ENCODE measurements at places on chromosomes 13 and 19.

DNA sequence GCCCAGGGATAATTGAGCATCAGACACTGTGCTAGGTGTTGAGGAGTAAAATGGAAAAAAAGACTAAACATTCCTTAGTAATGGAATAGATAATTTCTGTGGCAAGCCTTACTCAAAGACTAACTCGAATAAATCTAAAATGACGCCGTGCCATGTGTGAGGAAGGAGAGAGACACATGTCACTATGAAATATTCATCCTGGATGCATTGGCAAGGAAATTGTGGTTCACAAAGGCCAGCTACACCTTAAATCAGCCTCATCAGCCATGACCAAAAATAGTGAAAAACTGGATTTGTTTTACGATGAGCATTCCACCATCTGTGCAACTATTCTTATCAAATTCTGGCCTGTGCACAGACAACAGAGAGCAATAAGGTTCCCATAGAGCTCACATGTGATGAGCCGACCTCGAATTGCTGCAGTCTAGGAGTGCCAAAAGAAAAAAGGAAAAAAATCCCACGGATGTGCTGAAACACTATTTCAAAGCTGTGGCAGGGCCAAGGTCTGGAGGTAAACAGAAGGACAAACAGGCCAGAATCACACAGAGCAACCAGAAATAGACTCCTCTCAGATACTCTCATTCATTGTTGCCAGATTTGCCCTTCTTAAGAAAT lies 505.7 kb downstream of the EFNB2 start:
- no peak for DNase-seq

- no peak for DNase-seq
These were observed 200.2 kb upstream of the ZNF536 start for GRCh38 chr19:30171795-30172612.

- DNase-seq = no peak
These were observed 197.2 kb upstream of the CSNK1A1L start for GRCh38 chr13:37302686-37303085.

DNA sequence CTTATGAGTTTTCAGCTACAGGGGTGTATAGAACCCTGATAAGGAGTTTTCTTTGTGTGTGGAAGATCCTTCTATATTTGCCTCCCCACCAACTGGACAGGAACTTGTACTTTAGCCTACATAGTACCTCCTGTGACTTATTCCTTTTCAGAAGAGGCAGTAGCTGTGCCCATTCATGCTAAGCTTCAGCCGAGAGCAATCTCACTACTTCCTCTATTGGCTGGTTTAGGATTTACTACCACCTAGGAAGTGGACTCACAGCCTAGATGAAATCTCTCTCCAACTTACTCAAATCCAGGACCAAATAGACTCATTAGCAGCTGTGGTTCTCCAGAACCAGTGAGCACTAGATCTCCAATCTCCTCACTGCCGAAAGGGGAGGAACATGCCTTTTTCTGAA lies 2.3 kb upstream of the REX1BD start:
- DNase-seq = no peak

- no peak for DNase-seq
These were observed 100.2 kb downstream of the TEX26 start for GRCh38 chr13:31032528-31033113.

DNA sequence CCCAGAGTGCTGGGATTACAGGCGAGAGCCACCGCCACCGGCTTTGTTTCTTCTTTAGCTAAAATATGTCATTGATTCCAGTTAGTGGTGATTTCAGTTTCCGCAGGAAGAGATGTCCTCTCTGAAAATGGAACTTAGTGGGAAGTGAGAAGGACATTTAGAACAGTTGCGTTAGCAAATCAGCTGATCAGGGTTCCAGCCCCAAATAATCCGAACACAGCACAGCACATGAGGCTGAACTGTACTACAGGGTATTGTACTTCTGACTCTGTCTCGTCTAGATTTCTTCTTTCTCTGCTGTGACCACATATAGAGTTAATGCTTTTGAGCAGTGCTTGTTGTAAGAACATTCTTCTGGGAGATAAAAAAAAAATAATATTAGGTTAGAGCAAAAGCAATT lies 314.4 kb downstream of the MYO16 start:
- DNase-seq = no peak

- no peak for DNase-seq
These were observed 22.9 kb downstream of the MBNL2 start for GRCh38 chr13:97245011-97245410.

DNA sequence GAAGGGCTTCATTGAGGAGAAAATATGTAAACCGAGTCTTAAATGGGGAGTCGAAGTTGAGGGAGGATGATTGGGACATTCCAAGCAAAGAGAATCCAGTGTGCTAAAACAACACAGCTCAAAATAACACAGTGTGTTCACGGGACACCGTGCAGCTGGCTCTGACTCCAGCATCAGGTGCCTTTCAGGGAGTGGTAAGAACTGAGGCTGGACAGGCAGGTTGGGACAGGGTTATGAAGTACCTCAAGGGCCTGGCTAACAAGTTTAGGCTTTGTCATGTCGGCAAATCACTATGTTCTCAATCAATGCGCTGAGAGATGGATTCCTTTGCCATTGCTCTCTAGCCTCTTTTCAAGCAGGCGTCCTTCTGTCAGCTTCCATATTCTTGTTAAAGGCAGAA lies 27.5 kb upstream of the WDFY2 start:
- no peak for DNase-seq

DNA sequence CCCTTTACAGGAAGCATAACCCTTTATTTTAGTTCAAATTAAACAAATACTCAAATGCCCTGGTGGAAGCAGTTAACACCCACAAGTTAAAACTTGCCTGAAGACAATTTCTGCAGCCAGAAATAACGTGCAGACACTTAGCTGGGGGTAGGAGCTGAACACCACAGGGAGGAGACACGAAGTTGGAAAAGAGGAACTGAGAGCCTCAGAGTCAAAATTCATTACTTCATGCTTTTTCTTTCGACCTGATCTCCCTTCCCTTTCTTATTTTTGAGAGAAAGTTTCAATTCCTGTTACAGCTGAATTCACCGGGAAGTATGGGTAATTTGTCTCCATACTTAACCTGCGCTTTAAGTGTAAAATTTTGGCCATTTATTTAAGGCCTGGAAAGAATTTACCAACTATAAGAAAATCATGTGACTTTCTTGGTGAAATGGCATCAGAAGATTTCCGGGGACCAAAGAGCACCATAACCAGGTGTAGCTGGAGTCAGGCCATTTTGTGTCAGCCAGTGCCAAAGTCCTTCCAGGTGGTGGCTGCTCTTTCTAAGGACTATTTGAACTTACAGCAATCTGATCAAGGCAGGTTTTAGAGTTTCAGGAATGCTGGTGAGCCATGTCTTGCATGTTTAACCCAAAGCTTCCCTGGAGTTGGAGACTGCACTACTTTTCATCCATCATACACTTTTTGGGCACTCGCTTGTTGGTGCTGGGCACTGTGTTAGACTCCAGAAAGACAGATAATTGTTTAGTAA lies 46.5 kb upstream of the RCBTB2 start:
- DNase-seq = no peak

DNA sequence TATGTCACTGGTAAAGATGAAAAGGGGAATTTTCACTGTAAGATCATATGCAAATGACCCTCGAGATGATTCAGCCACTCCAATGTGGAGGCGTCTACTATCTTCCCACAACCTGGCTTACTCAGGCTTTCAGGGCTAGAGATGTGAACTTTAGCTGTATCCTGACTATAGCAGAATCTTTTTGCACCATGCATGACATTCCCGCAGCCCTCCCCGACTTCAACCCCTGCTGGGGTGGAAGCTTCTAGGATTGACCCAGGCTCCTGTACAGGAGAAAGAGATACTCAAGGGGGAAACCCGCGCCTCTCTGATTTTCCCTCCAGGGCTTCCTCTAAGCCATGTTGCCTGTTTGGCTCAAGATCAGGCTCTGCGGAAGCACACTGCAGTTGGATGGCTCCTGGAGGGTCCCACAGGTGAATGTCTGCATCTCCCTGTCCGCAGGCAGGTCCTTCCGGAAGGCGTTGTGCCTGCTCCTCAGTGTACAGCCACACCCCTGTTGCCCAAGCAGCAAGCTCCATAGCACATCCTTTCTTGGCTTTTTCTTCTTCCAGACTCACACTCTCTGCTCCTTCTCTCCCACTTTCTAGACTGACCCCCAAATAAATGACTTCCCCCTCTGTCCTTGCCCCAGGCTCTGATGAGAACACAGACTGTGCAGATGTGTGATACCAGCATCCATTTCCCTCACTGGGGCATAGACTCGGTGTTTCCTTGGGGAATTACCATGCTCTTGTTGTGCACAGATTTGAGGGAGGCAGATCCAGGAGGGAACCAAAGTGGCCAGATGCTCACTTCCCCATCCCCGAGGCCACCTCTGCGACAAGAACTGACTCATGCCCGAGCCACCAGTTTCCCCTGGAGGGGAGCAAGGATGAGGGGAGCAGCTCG lies 29.1 kb upstream of the POP4 start:
- DNase-seq = no peak

GRCh38 chr19:3694361-3695123 lies 5.7 kb downstream of the PIP5K1C start:
- DNase-seq = no peak

- no peak for DNase-seq
These were observed 114.7 kb upstream of the MCF2L start for GRCh38 chr13:112854321-112854720.

GRCh38 chr19:47720669-47721422 lies 7.6 kb downstream of the EHD2 start:
- no peak for DNase-seq

DNA sequence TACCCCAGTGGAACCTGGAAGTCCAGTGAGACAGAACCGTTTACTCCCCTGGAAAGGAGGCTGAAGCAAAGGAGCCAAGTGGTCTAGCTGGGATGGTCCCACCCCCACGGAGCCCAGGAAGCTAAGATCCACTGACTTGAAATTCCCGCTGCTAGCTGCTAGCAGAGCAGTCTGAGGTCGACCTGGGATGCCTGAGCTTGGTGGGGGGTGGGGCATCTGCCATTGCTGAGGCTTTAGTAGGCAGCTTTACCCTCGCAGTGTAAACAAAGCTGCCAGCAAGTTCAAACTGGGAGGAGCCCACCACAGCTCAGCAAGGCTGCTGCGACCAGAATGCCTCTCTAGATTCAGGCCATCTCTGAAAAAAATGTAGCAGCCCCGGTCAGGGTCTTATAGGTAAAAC lies 437.0 kb downstream of the SUCLA2 start:
- DNase-seq = no peak

GRCh38 chr19:39188960-39189359 lies 7.8 kb upstream of the NCCRP1 start:
- DNase-seq = no peak

- DNase-seq = no peak
These were observed 63.1 kb downstream of the TM9SF2 start for GRCh38 chr13:99564386-99564785.

DNA sequence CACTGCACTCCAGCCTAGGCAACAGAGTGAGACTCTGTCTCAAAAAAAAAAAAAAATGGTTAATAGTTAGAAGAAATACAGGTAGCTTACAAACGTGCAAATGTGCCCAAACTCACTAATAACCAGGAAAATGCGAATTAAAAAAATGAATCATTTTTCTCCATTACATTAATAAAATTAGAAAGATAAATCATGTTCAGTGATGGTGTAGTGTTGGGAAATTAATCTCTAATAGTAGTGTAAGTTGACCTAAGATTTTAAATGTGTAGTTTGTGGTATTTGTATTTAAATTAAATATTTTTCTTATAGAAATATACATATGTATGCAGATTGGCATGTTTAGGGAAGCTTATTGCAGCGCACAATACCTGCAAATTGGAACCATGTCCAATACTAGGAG lies 57.6 kb downstream of the PCCA start:
- no peak for DNase-seq

GRCh38 chr13:112061367-112062061 lies 5.4 kb upstream of the SOX1 start:
- no peak for DNase-seq

GRCh38 chr19:46115396-46116106 lies 8.9 kb downstream of the IGFL3 start:
- no peak for DNase-seq

GRCh38 chr13:74251778-74252519 lies 117.7 kb upstream of the KLF12 start:
- DNase-seq = peak; percentile 35

GRCh38 chr13:39498471-39499114 lies 104.4 kb downstream of the LHFPL6 start:
- no peak for DNase-seq

DNA sequence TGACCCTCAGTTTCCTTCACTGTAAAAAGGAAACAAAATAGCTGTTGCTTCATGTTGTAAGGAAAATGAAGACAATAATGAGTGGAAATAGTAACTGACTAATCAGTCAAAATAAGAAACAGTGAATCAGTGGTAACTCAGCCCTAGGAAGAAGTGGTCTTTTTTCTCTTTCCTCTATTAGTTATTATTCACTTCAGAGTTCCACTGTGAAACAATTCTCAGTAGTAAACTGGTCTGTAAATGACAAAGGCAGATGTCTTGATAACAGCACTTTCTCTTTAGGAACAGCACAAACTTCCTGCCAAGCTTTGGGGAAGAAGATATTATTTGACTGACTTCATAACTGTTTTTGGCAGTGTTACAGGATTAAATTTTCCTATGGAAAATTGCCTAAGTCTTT lies 600.5 kb upstream of the KLHL1 start:
- DNase-seq = no peak

DNA sequence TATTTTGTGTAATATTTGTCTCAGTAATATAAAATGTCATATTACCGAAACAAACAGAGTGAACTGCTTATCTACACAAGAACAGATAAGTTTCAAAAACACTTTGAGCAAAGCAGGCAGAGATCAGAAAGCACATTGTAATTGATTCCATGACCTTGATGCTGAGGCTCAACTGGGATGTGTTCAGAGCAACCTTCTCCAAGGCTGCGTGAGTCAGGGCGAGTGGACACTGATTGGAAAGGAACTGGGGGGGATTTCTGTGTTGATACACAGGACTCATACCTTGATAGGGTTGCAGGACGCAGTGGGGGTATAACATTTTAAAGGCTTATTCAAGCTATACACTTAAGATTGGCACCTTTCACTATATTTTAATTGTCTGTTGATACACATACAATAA lies 1136.3 kb downstream of the UQCRFS1 start:
- no peak for DNase-seq

DNA sequence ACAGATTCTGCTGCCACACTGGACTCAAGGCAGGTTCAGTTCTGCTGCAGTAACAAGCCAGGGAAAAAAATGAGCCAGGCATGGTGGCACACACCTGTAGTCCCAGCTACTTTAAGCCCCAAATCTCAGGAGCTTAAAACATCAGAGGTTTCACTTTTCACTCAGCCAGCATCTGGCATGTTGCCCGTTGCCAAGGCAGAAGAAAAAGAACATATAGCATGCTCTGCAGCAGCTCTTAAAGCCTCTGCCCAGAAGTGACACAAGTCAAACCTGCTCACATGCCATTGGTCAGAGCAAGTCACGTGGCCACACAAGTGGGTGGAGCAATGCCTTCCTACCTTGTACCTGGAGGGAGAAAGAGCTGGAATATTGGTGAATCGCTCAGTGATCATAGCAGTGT lies 14.7 kb upstream of the ADGRE5 start:
- DNase-seq = no peak

Measured in NCI-H748 treated with DMSO at 0.1 percent for 48 hours (cell line).